ENCODE measurements at places on chromosomes 4 and X.
A peak's percentile ranks its signal among the peaks of the same experiment; 100 is the strongest.

DNA sequence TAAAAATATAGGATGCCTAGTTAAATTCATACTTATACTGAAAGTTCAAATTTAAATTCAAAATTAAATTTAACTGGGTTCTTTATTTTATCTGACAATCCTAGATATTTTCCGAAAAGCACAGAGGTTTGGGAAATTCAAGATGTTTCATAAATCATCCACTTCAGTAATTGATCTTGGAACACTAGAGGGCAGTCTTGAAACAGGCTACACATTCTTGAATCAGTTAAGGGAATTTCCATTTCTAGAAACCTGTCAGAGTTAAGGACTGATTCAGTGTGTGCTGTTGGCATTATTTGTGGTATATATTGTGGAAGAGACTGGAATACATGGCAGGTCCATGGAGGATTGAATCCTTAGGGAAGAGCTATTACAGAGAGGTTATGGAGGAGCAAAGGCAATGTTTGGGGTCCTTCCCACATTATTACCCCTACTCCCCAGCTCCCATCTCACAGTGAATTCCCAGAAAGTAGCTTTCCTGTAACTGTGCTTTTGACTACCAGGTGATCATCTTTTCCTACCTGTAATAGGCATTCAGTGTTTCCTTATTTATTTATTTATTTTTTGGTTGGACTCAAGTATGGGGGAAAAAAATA lies 92.9 kb downstream of the EGF start:
- no peak for DNase-seq

DNA sequence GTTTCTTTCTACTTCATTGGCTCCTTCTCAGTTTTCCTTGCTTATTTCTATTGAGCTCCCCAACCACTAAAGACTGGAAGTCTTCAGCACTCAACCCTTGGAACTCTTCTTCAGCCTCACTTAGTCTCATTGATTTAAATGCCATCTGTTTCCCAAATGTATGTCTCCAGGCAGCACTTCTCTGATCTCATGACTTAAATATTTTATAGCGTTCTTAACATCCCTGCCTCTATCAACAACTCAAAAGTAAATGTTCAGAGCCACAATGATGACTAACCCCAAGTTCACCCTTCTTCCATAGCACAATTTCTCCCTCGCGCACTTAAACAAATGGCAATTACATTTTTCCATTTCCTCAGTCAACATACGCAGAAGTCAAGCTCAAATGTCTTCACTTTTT lies 1393.3 kb downstream of the ARAP2 start:
- DNase-seq, result no peak

- DNase-seq, result no peak
These were observed 110.8 kb downstream of the SPRY1 start for GRCh38 chr4:123507376-123507775.

DNA sequence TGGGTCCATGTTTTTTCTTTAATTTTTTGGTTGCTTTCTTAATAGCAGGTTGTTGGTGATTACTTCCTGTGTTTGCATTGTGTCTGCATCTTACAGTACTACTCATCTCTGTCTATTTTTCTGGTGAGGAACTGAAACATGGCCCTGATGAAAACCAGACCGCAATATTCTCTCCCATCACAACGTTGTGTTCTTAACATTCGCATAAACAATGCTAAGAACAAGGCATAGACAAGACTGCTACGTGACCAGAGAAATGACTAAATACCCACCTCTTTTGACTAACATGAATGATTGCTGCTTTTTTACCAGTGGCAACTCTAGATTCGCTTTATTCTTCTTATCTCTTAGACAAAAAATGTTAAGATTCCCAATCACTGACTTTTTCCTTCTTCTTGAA lies 179.1 kb downstream of the GC start:
- no peak for DNase-seq

- DNase-seq, result no peak
These were observed 580.8 kb upstream of the FTHL17 start for GRCh38 chrX:31652650-31653049.

DNA sequence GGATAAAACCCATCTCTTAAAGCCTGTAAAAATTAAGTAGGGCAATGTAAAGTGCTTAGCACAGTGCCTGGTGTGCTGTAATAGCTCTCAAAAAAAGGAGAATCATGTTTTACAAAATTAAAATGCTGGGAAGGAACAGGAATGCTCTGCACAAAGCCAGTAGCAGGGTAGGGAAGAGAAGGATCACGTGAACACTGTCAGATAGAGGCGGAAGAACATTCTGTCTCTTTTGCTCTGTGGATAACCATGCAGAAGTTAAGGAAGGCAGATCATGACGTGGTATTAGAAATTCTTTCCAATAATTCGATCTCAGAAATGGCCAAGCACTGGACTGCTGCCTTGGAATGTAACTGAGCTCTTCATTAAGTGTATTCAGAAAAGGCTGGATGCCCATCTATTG lies 136.2 kb upstream of the PDLIM3 start:
- DNase-seq, result no peak

- DNase-seq, result no peak
These were observed 262.7 kb upstream of the ETNPPL start for GRCh38 chr4:109025471-109026076.

DNA sequence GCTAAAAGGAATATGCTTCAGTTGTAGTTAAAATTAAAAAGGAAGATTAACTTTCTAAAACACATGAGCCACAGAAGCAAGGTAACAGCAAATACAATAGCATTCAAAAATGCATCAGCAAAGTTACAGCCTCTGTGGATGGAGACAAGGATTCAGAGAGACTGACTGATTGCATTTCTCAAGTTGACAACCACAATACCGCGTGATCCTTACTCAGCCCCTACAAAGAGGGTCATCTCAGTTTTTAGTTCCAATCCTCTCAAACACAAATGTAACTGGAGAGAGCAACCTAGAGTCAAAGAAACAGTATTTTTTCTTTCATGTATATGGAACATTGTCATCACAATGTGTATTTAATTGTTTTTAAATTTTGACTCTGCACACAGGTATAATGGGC lies 14.2 kb upstream of the C1QTNF7 start:
- no peak for DNase-seq

DNA sequence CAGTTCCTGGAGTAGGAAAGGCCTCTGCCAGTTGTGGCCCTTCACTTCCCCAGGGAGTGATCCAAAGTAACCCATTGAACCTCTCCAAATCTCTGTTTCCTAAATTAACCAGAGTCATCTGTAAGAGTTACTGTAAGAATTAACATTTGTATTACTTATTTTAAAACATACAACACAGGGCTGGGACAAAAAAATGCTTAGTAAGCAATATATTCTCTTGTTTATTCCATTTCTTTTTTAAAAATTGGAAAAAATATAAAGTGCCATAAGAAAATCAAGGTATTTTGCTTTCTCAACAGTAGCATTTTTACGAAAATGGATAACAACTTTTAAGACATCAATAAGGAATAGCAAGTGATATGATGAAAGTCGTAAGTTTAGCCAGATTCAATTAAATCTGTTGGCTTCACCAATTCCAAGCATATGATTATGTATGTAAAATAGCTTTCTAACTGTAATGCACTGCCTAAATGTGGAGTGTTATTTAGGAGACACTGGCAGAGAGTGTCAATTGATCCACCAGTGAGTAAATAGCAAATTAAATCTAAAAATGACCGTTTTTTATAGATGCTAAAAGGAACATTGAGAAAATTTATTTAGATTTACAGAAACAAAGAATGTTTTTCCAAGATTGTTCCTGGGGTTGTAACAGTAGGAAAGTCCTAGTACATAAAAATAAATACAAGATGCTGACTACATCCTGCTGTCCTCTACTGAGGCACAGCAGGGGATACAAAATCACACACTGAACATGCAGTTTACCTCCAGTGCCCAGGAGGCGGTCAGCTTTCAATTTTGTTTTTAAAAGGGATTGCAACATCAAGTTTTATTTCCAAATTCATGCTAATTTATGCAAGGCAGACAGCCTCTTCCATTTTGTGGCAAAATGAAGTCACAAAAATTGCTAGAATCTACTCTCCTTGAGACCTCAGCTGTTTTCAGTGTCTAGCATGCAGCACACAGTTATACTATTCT lies 53.7 kb downstream of the GPM6A start:
- DNase-seq, result no peak

DNA sequence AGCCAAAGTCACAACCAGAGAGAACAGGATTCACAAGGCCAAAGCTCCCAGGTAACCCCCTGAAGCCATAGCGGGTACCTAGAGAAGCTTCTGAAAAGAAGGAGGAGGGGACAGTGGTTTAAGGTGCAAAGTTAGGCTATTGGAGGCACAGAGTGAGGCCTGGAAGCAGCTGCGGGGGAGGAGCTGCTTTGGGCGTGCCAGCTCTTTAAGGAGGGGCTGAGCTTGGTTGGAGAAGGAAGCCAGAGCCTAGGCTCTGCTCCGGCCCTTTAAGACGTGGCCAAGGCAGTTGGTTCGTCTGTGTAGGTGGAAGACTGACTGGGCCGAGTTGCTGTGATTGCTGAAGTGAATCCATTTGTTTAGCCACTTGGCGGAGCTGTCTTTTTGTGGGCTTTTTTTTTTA lies 1.5 kb downstream of the KLF8 start:
- no peak for DNase-seq

DNA sequence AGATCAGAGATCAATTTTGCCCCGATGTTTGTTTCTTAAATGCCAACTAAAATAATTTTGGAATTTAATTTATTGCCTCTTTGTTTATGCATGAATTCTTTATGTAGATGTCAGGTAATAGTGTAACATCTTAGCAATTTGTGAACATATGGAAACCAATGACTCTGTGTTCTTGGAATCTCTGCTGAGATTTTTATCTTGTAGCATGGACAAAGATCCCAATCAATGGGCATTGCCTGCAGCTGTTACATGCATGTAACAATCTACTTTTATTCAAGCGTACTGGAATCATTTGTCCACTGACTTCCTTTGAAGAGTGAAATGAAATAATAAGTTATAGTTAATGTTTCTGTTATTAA lies 61.6 kb upstream of the ARSJ start:
- DNase-seq, result no peak

DNA sequence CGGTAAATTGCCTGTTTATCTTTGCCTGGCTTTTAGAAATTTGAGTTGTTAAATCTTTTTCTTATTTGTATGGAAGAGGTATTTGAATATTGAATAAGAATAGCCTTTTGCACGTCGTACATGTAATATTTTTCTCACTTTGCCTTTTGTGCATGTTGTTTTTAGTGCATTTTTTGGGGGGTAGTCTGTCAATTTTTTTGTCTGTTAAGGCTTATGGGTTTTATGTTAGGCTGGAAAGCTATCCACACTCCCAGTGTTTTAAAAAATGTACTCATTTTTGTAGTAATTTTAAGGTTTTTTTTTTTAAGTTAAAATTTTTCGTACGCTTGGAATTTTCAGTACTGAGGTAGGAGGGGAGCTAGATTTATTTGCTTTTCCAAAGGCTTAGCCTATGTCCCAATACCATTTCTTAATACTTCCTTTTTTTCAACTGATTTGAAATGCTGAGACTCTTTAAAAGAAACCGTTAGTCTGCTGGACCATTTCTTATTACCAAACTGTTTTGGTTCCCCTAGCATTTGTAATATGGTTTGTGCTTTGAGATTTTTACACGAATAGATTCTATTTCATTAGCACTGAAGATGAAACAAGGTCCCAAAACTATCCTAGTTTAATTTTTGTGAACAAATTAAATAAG lies 1.3 kb downstream of the HERC5 start:
- no peak for DNase-seq

DNA sequence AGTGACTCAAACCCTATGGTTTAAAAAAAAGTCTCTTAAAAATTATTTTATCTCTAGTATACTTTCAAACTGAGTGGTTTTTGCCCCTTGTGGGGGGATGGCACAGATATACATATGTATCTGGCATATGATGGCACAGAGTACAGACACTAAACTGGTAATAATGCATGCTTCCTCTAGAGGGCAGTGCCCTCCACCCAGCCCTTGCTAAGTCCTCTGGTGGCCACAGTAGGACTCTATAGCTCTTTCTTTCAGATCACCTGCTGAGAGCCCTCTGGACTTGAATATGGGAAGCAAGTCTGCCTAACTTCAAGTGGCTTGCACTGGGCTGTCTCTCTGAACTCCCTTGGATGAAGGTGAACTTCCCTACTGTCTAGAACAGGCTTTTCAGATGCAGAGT lies 66.3 kb downstream of the TSPAN7 start:
- DNase-seq, result no peak

DNA sequence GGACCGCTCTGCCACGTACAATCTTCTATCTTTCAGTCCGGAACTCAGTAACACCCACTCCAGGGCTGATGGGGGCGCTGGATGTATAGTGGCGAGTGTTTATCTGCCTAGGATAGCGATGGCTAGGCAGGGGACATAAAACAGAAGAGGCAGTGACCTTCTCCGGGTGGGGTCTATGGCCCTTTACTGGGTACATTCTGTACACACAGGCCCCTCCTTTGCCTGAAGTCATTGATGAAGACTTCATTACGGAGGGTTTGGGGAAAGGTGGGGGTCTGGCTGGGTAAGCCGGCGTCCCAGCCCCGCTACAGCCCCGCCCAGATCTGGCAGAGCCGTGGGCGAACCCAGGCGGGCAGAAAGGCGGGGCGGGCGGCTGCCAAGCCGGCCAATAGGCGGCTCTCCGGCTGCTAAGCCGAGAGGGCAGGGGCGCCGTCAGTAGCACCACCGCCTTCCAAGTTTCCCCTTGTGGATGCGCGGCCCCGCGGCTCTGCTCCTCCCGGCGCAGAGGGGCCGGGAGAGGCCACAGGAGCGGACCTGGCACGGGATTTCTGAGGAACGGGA lies at the start of gene CHST7:
Gene CHST7 (plus strand): TSS at position 435 of the 561 bp plus-strand sequence. CDS start 167 bp downstream, outside the sequence.
- peak; percentile 52 for DNase-seq

- no peak for DNase-seq
These were observed 199.5 kb upstream of the HS3ST1 start for GRCh38 chr4:11628093-11628725.

DNA sequence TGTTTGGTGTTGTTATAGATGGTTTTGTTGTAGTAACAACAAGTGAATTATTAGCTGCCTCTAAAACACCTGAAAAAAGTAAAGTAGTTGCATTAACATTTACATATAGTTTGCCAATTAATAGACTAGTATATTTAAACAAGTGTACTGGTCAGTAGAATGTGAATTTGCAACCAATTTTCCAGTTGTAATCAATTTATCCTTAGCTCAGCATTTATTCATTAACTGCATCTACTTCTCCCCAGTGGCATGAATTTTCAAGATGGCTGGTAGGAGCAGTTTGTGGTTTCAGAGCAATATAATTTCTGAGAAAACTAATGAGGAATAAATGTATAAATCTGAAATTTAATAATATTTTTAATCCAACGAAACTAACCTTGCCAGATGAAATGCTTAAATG lies 37.9 kb downstream of the EMCN start:
- DNase-seq, result no peak

- no peak for DNase-seq
These were observed 19.5 kb downstream of the SMPX start for GRCh38 chrX:21738210-21738949.

- DNase-seq, result no peak
These were observed 52.3 kb downstream of the PALLD start for GRCh38 chr4:168549143-168549542.

GRCh38 chrX:73134741-73135140 lies 55.4 kb upstream of the PABPC1L2A start:
- no peak for DNase-seq
